Activated T-helper 1 cell treated with Interleukin-2 at 50 U/mL for 16 hours (primary cell): ENCODE measurements at places on chromosomes 6 and 20.
A peak's percentile ranks its signal among the peaks of the same experiment; 100 is the strongest.

DNA sequence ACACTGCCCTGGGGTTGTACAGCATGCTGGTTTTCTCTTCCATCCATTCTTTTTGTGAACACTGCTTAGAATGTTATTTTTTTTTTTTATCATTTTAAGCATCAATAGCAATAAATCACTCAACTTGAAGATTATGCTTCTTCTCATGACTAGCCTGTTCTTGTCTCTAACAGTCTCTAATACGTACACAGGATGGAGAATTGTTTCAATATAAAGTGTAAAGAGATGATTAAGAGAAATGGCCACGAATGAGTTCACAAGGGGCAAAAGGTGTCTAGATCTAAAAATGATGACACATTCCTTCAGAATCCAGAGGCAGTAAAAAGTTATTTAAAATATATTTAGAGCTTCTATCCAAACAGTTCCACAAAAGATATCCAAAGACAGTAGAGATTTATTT is 390.2 kb downstream of the HDGFL1 start:
- DNase-seq: no peak

DNA sequence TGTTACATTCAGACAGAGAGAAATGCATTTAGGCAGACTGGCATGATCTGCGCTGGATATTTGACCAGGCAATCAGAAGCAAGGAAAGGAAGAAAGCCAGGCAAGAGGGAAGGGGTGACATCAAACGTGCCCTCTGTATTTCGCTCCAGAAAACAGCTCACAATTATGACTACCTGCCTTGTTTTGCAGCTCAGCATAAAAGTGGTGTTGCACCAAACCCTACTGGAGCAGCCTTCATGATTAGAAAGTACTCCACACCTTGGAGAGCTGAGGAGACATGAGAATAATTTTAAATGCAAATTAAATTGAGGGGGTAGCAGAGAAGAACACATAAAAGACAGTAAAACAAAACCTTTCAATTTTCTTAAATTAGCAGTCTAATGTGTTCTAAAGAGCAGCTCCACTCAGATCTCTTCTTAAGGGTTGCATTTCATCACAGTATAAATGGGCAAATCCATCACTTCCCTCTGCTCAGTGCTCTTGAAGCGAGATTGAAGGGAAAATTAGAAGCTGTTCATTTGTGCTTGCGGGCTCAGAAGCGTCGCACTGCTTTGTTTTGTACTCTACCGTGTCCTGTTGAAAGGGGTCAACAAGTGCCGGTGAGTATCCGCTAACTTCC is at the start of gene PHACTR1:
PHACTR1 (plus strand) TSS at position 470 of the 619 bp plus-strand sequence.
- no peak for DNase-seq

DNA sequence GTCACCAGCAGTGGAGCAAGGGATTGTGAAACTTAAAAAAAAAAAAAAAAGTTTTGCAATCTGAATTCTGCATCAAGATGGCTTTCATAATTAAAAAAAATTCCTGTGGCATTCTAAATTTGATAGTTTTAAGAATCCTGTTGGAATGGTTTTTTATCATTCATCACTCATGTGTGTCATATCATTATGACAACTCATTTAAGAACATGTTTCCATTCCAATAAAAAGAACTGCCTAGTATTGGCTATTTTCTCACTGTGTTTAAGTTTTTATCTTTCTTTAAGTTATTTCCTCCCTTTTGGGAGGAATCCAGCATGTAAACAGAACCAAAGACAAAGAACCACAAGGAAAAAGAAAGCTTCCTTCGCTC is 26.2 kb upstream of the RHAG start:
- no peak for DNase-seq

DNA sequence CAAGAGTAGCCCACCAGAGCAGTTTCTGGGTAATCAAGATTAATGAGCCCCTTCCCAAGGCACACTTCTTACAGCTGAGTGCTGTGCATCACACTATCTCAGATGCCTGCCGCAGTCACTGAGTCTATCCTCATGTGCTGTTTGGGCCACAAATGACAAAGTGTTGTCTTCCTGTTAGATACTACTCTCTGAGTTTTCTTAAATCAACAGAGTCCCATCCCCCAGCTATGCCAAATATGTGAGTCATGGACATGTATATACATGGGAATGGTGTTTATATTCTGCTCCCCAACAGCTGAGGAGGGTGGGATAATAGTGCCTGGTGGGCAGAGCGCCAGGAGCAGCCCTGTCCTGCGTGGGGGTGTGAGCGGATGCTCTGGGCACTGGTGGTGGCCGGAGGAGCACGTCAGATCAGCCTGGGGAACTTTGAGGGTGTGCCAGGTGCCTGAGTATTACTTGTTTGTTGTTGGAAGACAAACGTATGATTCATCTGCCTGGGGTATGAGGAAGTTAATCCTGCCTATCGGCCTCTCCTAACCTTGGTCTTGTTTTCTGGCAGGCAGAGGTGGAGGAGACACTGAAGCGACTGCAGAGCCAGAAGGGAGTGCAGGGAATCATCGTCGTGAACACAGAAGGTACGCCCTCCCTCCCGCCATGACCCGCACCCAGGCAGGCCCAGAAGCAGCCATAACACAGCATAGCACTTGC is 9.6 kb downstream of the DYNLRB1 start:
- no peak for DNase-seq

DNA sequence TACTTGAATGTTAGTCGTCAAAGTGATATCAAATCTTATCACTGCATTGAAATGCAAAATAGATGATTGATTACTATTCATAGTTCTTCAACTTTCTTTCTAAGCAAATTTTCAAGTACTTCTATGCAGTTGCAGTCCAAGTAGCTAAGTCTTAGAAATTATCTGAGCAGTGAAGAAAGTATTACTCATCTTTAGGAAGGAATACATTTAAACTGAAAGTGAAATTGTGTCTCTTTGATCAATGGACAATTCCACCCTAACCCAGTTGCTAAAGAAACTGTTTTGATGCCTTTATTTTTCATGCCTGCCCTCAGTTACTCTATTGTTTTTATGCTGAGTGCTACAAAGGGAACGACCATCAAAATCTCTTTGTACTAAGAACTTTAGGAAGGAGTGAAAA is 337.4 kb downstream of the GRIK2 start:
- DNase-seq: no peak

DNA sequence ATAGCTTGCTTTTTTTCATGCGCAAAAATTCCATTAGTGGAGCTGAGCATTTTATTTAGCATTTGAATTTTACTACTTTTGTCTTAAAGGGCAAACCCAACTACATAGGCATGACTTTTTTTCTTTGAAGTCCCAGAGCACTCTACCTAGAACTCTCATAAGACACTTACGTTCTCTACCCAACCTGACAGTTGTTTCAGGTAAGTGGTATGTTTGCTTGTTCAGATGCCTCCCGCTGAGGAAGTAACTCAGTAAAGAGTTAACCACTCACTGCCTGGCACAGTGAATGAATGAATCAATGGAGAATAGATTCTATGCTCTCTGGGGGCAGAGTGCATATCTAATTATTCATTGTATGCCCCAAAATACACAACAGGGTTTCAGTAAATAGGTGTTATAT is 212.3 kb upstream of the PRDM1 start:
- no peak for DNase-seq

- no peak for DNase-seq
Measured at GRCh38 chr20:58981628-58982364, 740 bp downstream of the NELFCD start.

GRCh38 chr6:154606457-154606856 is 96.0 kb upstream of the CNKSR3 start:
- peak; percentile 13 for DNase-seq

- no peak for DNase-seq
Measured at GRCh38 chr6:28589234-28589956, 63.7 kb downstream of the GPX5 start.
